ENCODE measurements at places on chromosomes 13 and 19.

DNA sequence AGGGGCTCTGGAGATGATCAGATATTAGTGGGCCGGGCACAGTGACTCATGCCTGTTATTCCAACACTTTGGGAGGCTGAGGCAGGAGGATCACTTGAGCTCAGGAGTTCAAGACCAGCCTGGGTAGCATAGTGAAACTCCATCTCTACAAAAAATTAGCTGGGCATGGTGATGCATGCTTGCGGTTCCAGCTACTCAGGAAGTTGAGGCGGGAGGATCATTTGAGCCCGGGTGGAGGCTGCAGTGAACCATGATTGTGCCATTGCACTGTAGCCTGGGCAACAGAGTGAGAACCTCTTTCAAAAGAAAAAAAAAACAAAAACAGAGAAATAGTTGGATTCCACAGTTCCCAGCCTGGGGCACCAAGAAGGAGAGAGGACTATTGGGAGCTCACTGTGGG is 17.9 kb upstream of the SHFL start:
- no peak for DNase-seq

GRCh38 chr19:5059793-5060192 is 90.9 kb downstream of the KDM4B start:
- DNase-seq: no peak

GRCh38 chr13:99228737-99229691 is 28.4 kb downstream of the UBAC2 start:
- DNase-seq: no peak

DNA sequence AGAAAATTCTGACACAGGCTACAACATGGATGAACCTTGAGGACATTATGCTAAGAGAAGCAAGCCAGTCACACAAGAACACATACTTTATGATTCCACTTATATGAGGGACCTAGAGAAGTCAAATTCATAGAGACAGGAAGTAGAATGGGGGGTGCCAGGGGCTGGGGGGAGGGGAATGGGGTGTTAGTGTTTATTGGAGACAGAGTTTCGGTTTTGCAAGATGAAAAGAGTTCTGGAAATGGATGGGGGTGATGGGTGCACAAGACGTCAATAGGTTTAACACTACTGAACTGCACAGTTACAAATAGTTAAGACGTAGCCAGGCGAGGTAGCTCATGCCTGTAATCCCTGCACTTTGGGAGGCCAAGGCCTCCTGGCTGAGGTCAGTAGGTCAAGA is 3.5 kb upstream of the ZNF787 start:
- DNase-seq: no peak

DNA sequence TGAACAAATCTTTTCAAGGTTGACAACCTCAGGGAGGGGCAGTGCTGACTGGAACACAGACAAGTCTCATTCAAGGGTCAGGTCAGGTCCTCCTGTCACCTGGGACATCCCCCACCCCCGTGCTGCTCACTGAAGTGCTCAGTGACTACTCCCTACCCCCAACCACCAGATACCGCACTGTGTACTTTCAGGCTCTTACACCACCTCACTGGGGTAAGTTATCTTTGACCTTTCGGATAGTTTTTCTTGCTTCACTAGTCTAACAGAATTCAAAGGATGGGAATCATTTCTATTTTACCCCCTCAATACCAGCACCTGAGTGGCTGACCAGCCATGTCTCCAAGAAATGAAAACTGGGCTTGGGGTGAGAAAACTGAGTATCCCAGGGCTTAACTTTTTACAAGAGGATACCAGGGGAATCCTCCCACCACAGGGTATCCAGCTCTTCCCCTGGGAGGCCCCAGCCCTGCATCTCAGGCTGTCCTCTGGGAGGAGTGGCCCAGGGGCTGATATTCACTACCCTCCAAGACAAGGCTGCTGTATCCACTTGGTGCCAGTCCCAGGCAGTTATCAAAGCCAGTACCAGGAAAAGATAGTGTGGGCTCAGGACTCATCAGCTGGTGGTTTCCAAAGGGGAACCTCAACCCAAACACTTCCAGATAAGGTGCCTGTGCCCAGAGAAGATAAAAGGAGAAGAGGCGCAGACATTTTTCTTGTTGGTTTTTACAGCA is 2.1 kb downstream of the ZNF563 start:
- no peak for DNase-seq

GRCh38 chr19:50352242-50352641 is 13.2 kb downstream of the NAPSA start:
- no peak for DNase-seq

DNA sequence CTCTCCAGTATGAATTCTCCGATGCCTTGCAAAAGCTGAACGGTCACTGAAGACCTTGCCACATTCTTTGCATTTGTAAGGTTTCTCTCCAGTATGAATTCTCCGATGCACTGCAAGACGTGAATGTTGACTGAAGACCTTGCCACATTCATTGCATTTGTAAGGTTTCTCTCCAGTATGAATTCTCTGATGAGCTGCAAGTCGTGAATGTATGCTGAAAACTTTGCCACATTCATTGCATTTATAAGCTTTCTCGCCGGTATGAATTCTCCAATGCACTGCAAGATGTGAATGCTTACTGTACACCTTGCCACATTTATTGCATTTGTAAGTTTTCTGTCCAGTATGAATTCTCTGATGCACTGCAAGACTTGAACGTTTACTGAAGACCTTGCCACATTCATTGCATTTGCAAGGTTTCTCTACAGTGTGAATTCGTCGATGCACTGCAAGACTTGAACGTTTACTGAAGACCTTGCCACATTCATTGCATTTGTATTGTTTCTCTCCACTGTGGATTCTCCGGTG is 20.0 kb upstream of the ZNF841 start:
- no peak for DNase-seq

GRCh38 chr13:50596776-50597203 is 246.7 kb downstream of the DLEU7 start:
- DNase-seq: no peak

- no peak for DNase-seq
Measured at GRCh38 chr13:79456656-79457365, 24.1 kb upstream of the NDFIP2 start.

GRCh38 chr13:82803341-82803740 is 1078.9 kb downstream of the SLITRK1 start:
- DNase-seq: no peak
